ENCODE measurements at places on chromosomes 7 and 10. TPM values are rescaled to one million over a fixed set of nuclear protein-coding genes. Genes with fewer than 3 reads are reported as not detected.

GRCh38 chr7:47747160-47747559, 165.2 kb upstream of the TNS3 start:
- no peak for DNase-seq

- DNase-seq, result no peak
These were observed 184.8 kb downstream of the NPSR1 start for GRCh38 chr7:34842782-34843181.

DNA sequence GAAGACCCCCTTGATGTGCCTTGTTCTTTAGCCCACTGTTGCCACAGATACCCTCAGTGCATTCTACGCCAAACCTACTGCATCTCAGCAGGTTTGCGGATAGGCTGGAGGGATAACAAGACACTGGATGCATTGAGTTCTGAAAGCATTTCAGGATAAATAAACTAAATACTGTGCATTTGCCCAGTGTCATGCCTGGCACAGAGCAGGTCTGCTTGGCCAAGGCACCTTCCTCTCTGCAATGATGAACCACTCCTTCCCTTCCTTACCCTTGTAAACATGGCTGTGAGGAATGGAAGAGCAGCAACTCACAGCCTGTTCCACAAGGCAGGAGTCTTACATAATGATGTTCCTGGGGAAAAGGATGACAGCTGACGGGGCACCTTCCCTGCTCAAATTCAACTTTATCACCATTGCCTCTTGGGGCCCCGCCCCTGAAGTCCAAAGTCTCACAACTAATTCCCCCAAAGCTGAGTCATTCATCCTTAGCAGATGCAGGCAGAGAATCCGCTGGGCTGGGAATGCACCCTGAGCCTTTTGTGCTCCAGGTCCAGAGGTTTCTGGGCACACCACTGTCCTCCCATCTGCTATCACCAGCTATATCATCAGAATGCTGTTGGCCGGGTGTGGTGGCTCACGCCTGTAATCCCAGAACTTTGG, 11.6 kb downstream of the DDX56 start:
- peak; percentile 32 for DNase-seq

DNA sequence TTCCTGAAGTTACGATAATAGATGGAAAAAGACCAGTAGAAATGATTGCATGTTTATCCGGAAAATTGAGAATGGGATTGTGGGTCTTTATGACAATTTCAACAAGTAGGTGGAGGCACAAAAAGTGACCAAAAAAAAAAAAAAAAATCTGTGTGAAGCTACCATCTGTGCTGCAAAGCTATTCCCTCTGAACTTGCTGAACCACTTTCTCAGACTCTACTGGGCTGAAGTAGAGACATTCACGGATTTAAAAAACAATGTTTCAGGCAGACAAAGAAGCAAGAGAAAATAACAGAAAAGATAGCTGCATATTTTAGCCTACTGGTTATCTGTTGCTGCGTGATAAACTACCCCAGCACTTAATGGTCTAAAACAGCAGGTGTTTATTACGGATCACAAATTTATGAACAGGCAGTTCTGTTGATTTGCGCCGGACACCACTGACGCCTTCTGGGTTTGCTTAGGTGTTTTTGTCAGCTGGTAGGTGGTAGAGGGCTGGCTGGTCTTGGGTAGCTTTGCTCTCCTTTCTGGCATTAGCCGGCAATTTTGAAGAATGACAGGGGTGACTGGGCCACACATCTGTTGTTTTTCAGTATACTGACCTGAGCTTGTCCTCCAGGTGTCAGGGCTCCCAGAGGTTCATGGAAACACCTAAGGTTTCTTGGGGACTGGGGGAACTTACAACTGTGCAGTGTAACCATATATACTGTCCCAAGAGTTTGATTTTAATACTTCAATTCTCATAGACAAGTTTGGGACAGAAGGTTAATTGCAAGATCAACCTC, 665.1 kb downstream of the CCSER2 start:
- no peak for DNase-seq

- DNase-seq, result no peak
These were observed 866.5 kb upstream of the GHITM start for GRCh38 chr10:83272666-83273434.

SLC29A4 gene
- 2.5 TPM for total RNA-seq

DNA sequence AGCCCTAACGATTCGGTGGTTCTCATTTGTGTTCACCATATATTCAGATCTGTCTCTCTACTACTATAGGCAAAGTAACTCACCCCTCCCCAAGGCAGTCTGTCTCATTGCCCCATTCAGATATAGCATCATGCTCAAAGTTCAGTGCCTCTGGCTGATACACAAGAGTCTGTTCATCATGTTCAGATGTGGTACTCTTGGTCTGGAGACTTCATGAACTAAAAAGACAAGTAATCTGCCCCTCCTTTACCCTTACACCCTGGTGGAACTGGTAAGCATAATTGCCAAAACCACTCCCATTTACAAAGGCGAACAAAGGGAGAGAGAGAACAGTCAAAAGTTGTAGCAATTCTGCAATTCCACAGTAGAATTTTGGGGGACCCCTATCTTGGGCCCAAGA, 29.9 kb downstream of the UMAD1 start:
- no peak for DNase-seq

DNA sequence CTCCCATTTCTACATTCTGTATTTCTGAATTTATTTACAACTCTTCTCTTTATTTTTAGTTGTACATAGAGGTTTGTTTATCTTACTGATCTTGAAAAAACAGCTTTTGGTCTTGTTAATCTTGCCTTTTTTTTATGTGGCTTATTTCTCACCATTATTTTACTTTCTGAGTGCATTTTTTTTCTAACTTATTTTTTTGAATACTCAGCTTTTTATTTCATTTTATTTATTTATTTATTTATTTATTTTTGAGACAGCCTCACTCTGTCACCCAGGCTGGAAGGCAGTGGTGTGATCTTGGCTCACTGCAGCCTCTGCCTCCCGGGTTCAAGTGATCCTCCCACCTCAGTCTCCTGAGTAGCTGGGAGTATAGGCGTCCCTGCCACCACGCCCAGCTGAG, 23.9 kb downstream of the CUX1 start:
- no peak for DNase-seq

GRCh38 chr7:133185512-133185911, 67.4 kb upstream of the EXOC4 start:
- DNase-seq, result no peak

CRHR2 gene
- total RNA-seq, result not detected

DNA sequence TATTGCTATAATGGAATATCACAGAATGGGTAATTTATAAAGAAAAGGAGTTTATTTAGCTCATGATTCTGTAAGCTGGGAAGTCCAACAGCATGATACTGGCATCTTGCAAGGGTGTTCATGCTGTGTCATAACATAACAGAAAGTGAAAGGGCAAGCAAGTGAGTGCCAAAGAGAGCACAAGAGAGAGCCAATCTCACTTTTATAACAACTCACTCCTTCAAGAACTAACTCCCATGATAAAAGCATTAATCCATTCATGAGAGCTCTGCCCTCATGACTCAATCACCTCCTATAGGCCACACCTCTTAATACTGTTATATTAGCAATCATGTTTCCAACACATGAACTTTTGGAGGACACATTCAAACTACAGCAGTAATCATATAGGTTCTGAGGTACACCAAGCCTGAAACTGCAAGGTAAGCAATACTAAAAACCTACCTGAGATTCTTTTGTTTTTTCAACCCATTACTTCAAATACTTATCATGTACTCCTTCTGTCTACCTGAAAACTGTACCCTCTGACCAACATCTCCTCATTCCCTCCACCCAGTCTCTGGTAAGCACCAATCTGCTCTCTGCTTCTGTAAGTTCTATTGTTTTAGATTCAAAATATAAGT, 219.7 kb downstream of the MTERF1 start:
- no peak for DNase-seq

GRCh38 chr10:114328874-114329273, 75.4 kb downstream of the AFAP1L2 start:
- no peak for DNase-seq

DNA sequence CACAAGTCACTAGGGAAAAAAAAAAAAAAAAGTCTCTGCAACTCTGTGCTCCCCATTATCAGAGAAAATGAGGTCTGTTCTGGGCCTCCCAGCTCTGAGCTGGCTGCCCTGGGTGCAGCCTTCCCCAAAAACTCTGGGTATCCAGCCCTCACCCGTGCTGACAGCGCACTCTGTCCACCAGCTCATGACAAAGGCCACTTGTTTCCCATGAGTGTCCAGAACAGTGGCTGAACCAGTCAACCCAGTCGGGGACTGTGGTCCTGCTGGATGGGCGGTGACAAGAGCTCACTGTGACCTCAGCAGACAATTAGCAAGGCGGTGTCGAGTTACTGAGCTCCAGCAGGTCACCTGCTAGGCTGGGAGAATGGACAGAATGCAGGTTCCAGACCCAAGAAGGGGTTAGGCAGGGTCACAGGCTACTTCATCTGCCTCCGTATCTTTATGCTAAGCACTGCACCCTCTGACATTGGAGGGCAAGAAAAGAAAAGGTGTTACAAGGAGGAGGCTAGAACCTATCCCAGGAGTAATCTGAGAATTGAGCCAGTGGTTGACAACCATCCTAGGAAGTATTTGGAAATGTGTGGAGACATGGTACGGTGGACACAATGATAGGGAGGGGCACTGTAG, 37.2 kb downstream of the DLG5 start:
- no peak for DNase-seq

- DNase-seq, result no peak
These were observed 32.6 kb upstream of the CBLL1 start for GRCh38 chr7:107711301-107711700.
